ENCODE measurements at places on chromosomes 16 and 17. TPM values are rescaled to one million over a fixed set of nuclear protein-coding genes. Genes with fewer than 3 reads are reported as not detected.

DNA sequence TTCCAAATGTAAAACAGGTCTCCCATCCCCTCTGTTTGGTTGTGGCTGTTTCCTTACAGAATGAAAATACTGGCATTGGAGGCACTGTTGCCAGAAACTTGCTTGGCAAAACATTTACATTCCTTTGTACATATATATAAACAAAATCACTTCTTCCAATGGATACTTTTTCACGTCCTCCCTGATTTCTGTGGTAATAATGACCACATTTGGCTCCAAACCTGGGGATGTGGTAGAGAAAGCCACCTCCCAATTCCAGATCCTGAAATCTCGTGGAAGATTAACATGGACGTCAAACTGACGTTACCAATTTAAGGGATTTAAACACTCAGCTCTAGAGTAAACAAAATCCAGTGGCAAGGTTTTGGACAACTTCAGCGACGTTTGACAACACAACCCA, 370.8 kb upstream of the ZFHX3 start:
- no peaks in the 10 kb centered on the region for H3K27me3 ChIP-seq
- no peaks in the 10 kb centered on the region for H3K4me1 ChIP-seq
- H3K36me3 ChIP-seq, result no peaks in the 10 kb centered on the region
- H3K27ac ChIP-seq, result no peak overlapping the region
- H3K4me3 ChIP-seq, result no peak overlapping the region
- DNase-seq, result no peak

The OTOP2 gene
- total RNA-seq, result not detected

The KRT24 gene
- not detected for total RNA-seq

DNA sequence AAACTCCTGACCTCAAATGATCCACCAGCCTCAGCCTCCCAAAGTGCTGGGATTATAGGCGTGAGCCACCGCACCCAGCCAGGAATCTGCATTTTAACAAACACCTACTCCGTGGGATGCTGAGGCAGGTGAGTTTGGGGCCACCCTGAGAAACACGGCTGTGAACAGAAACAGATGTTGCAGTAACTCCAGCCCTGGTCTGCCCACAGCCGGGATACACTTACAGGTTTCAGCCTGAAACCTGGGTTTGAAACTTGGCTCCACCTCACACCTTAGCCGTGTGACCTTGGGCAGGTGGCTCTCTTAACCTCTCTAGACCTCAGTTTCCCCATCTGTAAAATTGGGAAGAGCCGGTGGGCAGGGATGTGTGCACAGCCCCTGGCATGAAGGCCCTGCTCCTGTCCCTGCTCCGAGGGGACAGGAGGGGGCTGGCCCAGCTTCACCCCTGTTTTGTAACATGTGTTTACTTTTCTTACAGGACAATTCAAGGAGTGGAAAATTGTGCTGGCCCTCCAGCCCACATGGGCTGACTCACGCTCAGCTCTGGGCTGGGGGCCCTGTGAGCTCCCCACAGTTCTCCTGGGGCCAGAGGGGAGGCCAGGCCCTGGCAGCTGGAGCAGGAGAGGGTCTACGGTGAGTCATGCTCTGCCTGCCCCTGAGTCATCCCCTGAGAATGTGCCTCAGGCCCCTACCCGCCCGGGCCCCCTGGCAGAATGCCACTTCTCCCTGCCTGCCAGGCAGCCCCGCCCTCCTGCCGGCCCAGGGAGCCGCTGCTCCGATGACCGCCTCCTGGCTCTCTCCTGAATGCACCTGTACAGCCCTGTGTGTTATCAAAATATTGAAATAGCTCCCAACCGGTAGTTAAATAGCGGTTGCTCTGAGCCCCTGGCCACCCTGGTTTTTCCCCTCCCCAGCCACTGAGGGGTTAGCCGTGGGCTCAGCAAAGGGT, 7.7 kb upstream of the PPL start:
- peaks cover 31% of the 10 kb centered on the region for H3K4me1 ChIP-seq
- H3K27me3 ChIP-seq, result no peaks in the 10 kb centered on the region
- H3K36me3 ChIP-seq, result no peaks in the 10 kb centered on the region
- peak overlapping the region; percentile 95 for H3K27ac ChIP-seq
- H3K4me3 ChIP-seq, result no peak overlapping the region

DNA sequence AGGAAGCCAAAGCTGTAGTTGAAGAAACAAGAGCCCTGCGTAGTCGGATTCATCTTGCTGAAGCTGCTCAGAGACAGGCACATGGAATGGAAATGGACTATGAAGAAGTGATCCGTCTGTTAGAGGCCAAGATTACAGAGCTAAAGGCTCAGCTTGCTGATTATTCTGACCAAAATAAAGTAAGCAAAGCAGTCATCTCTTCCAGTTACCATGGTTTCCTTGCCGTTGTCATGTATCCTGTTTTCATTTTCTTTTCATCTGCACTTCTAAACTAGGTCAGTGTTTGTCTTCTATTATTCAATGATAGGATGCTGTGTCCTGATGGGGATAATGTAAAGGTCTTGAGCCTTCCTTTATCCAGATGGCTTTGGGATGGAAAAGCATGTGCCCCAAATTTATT, 104.3 kb downstream of the STXBP4 start:
- DNase-seq, result no peak
- no peak overlapping the region for H3K27ac ChIP-seq
- H3K27me3 ChIP-seq, result no peaks in the 10 kb centered on the region
- no peaks in the 10 kb centered on the region for H3K36me3 ChIP-seq

DNA sequence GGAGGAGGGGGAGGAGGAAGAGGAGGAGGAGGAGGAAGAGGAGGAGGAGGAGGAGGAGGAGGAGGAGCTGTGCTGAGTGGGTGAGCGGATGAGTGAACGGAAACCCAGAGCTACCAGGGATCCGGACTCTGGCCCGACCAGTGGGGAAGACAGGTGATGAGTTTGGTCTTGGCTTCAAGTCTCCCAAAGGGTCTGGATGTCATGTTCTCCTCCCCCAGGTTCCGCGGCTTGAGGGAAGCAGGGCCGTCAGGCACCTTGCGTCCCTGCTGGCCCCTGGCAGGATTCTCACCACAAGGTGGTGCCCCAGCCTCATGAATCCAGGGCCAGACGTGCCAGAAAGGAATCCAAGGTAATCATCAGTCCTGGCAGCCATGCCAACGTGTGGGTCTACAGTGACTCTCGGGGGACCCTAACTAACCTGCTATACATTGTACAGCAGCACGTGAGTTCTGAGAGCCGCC, 13.5 kb upstream of the ABAT start:
- H3K27me3 ChIP-seq, result no peaks in the 10 kb centered on the region
- no peaks in the 10 kb centered on the region for H3K36me3 ChIP-seq
- no peak overlapping the region for H3K27ac ChIP-seq
- DNase-seq, result peak; percentile 53
- no peaks in the 10 kb centered on the region for H3K4me1 ChIP-seq
- no peak overlapping the region for H3K4me3 ChIP-seq

The TMEM235 gene
- total RNA-seq, result not detected

DNA sequence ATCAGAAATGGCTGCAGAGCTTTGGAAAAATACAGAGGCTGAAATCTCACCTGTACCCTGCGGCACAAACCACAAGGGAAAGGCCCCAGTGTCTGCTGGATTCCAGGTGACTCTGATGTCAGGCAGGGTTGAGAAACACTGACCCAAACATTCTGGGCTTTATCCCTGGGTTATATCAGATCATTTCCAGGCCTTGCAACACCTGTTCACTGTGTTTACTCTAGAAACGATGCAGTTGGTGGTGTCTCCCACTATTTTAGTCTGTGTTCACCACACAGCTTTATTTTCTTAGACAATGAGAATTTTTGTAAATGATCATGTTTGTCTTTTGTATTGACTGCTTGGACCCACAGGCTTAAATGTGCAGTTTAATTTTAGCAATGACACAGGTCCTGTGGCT, 151.5 kb upstream of the SDK2 start:
- no peaks in the 10 kb centered on the region for H3K36me3 ChIP-seq
- DNase-seq, result no peak
- no peak overlapping the region for H3K4me3 ChIP-seq
- peaks cover 12% of the 10 kb centered on the region for H3K4me1 ChIP-seq

The RBBP6 gene
- total RNA-seq, result 16.8 TPM

The TBX2 gene
- total RNA-seq, result 98.1 TPM

The PHKG2 gene
- 11.8 TPM for total RNA-seq

- no peak for DNase-seq
- no peaks in the 10 kb centered on the region for H3K4me1 ChIP-seq
- H3K36me3 ChIP-seq, result no peaks in the 10 kb centered on the region
- no peak overlapping the region for H3K4me3 ChIP-seq
- no peaks in the 10 kb centered on the region for H3K27me3 ChIP-seq
- H3K27ac ChIP-seq, result no peak overlapping the region
Measured at GRCh38 chr17:19019041-19019941, 14.7 kb upstream of the FAM83G start.

DNA sequence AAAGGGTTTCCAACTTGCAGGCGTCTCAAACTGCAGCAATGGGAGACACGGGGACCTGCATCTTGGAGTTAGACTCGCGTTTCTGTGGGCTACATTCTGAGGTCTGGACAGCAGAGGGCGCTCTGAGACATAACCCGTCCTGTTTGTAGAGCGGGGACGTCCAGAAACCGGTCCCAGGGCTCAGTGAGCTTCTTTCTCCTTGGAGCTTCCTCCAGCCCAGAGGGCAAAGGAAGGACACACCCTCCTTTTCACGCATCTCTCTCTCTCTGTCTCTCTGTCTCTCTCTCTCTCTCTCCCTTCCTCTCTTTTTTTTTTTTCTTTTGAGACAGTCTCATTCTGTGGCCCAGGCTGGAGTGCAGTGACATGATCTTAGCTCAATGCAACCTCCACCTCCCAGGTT, 19.8 kb downstream of the COX4I1 start:
- H3K4me1 ChIP-seq, result no peaks in the 10 kb centered on the region
- no peak overlapping the region for H3K4me3 ChIP-seq
- no peaks in the 10 kb centered on the region for H3K36me3 ChIP-seq
- peaks cover 6% of the 10 kb centered on the region for H3K27me3 ChIP-seq
- no peak overlapping the region for H3K27ac ChIP-seq

DNA sequence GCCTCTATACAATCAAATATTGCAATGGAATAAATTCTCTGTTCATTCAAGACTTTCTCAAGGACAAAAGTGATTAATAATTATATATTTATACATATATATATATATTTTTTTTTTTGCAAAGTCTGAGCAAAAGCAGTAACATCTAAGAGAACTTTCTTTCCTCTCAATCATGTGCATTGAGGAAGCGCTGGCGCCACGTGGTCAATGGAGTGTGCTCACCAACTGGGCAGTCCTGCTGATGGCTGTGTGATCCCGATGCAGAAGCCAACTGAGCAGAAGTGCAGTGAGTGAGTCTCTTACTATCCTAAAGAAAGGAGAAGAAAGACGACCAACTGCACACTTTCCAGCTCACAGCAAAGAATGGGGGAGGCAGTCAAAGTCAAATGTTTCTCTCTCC, 37.2 kb upstream of the ULK2 start:
- H3K36me3 ChIP-seq, result peaks cover 4% of the 10 kb centered on the region
- no peak overlapping the region for H3K27ac ChIP-seq

DNA sequence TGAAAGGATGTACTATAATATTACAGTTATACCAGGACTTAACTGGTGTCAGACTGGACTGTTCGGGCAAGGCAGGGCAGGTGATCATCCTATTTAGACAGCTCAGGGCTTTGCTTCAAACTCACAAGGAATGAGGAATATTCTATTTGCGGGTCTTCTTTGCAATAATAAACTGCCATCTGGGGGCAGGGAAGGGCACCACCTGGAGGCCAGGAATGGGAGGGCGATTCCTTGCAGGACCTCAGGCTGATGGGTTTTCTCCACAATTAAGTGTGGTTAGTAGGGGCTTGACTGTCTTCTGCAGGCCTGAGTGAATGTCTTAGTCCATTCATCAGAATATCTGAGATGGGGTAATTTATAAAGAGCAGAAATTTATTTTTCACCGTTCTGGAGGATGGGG, 424.1 kb downstream of the CA10 start:
- H3K27me3 ChIP-seq, result no peaks in the 10 kb centered on the region
- no peak for DNase-seq
- no peak overlapping the region for H3K27ac ChIP-seq
- H3K4me3 ChIP-seq, result no peak overlapping the region

The ADGRG3 gene
- total RNA-seq, result not detected

Data from fibroblast of lung (primary cell).